Peyer's patch (tissue), 4 donors: ENCODE measurements at places on chromosomes 3 and 15. TPM values are rescaled to one million over a fixed set of nuclear protein-coding genes. Genes with fewer than 3 reads are reported as not detected.

The THPO gene
- not detected for total RNA-seq

The GCSAM gene
- total RNA-seq: not detected

The PBRM1 gene
- total RNA-seq: 91.6 TPM

The CSNK1G1 gene
- 36.5 TPM for total RNA-seq

The LNP1 gene
- total RNA-seq: 1.1 TPM

The HAPLN3 gene
- 3.9 TPM for total RNA-seq

The STAB1 gene
- 92.4 TPM for total RNA-seq
